Motor neuron (in vitro differentiated cells): ENCODE measurements at places on chromosomes 7 and 10. TPM values are rescaled to one million over a fixed set of nuclear protein-coding genes. Genes with fewer than 3 reads are reported as not detected.

- no peak for ATAC-seq
Observed at GRCh38 chr7:25720427-25720826, 431.6 kb upstream of the NFE2L3 start.

- no peak for ATAC-seq
Observed at GRCh38 chr10:53453196-53453595, 680.6 kb upstream of the MBL2 start.

- ATAC-seq: no peak
Observed at GRCh38 chr10:122477436-122477835, 16.1 kb downstream of the HTRA1 start.

- ATAC-seq: no peak
Observed at GRCh38 chr10:125079091-125079600, 81.2 kb downstream of the CTBP2 start.

GRCh38 chr10:129467359-129468064 lies 471 bp downstream of the MGMT start:
- peak; percentile 19 for ATAC-seq

DNA sequence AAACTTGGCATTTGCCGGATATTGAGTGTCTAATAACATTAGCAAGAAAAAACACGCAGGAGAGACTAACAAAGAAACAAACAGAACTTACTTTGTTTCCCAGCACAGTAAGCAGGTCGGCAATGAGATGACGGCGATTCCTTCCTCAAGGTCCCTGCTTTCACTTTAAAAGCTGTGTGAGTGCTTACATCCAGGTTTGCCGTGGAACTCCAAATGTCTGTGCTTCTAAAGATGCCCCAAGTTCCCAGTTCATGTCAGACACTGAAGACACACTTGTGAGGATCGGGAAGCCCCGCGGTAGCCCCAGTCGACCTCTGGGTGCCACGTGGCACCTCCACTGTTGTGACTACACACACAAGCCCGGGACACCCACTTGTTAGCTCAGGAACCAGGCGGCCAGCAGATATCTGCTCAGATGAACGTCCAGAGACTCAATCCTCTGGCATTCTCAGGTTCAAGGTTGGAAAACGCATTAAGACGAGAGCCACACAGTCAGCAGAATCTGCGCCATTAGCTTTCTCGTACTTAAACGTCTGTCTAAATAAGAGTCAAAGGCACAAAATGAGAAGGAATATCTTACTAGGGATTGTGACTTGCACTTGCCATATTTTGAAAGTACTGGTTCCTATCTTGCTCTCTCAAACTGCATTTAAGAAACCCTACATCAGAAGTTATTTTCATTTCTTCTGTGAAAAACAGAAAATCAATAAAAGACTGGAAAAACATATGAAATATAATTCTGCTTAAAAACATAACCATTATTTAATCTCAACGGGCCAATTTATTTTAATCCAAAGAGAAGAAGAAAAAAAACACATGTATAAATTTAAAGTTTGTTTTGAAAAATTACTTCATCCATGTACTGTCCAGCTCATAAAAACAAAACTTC lies 207.6 kb upstream of the KLF14 start:
- ATAC-seq: no peak

- ATAC-seq: no peak
Observed at GRCh38 chr7:338295-339061, 48.5 kb downstream of the FOXL3 start.

DNA sequence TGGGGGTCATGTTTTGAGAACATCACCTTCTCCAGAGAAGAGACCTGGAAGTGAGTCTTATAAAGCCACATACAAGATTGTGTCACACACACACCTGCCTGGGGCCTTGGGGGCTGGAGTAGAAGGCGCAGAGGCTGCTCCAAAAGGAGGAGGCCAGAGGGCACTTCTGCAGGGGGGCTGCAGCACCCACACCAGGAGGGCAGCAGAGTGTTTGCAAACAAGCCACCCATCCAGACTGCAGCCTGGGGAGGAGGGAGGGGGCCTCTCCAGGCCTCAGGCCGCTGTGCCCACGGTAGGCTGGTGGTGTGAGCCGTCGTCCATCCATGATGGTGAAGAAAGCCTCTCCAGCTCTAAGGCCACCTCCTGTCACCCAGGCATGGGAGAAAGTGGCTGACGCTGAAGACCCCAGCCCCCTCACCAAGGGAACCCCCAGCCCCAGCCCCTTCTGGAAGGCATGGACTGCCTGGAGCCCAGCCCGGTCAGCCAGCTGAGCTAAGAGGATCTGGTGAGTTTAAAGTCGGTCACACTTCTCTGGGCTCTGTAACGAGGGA lies 77.5 kb downstream of the FOXL3 start:
- ATAC-seq: no peak

The ARF5 gene
- 139 and 147 TPM in 2 replicates for total RNA-seq

The KCNK18 gene
- total RNA-seq: not detected in 2 replicates

DNA sequence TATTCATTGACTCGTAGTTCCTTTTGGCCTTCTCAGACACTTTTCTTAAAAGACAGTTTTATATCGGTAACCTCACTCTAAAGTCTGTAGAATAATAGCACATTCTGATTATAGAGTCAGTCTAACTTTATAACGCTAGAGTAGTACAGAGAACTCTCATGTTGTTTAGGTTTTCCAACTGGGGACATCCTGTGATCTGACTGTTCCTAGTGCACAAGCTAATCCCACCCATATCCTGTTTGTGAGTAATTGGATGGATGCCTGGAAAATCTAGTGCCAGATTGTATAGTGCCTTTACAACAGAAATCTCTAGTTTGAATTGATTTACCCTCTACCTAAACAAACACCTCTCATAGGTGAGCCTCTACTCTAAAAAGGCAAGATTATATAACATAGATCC lies 107.4 kb downstream of the ZEB1 start:
- ATAC-seq: no peak
